Natural killer cell treated with Interleukin-12 subunit alpha and Interleukin-12 subunit beta and Interleukin-15 and Interleukin-18, amount 100 ng/mL, for 72 hours (primary cell): ENCODE measurements at places on chromosomes 2 and 18. TPM values are rescaled to one million over a fixed set of nuclear protein-coding genes. Genes with fewer than 3 reads are reported as not detected.

DNA sequence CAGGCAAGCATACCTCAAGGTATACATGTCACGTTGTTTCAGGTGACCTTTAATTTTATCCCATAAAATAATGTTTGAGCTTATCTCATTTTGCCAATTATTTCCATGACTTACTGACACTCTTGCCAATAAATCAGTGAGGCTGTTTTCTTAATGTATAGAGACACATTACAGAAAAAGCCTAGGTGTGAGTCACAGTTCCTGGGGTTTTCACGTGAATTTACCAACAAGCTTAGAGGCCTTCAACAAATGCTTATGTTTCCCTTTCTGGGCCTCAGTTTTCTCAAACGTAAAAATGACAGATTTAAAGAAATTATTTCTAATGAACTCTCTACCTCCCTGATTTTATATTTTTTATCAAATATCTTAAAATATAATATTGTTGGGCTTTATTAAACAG lies 517.5 kb upstream of the SPHKAP start:
- no peak for DNase-seq

GRCh38 chr2:42124011-42124785 lies 45.0 kb upstream of the EML4 start:
- DNase-seq, result no peak

DNA sequence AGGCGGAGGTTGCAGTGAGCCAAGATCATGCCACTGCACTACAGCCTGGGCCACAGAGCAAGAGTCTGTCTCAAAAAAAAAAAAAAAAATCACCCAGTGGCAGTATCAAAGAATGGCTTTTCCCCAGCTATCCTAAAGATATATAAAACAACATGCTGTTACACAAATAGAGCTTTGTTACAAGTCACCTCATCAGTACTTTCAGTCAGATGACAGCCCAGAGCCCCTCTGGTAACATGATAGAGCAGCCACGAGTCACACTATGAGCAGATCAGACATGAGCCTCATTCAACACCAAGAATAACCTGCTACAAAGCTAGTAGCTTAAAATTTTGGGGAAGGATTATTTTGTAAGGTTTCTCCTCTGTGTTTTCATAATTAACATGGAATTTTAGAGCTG lies 25.2 kb downstream of the PDE11A start:
- DNase-seq, result no peak

- DNase-seq, result no peak
Measured at GRCh38 chr18:2112435-2113045, 458.8 kb downstream of the METTL4 start.

- DNase-seq, result no peak
Measured at GRCh38 chr2:77512507-77512906, 9.7 kb downstream of the LRRTM4 start.

DNA sequence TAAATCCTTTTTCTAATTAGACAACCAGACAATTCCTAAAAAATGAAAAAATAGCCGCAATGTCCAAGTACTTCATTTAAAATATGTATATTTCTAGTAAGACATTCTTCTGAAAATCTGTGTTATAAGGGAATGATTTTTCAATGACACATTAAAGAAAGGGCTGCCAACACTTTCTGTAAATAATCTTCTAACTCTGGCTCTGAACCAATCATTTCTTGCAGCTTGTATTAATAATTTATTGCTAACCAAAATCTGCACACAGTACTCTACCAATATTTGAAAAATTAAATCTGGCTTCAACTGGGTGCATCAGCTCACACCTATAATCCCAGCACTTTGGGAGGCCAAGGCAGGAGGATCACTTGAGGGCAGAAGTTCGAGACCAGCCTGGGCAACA lies 8.3 kb downstream of the NFU1 start:
- DNase-seq, result no peak

- no peak for DNase-seq
Measured at GRCh38 chr2:30421604-30422443, 25.2 kb upstream of the LCLAT1 start.

DNA sequence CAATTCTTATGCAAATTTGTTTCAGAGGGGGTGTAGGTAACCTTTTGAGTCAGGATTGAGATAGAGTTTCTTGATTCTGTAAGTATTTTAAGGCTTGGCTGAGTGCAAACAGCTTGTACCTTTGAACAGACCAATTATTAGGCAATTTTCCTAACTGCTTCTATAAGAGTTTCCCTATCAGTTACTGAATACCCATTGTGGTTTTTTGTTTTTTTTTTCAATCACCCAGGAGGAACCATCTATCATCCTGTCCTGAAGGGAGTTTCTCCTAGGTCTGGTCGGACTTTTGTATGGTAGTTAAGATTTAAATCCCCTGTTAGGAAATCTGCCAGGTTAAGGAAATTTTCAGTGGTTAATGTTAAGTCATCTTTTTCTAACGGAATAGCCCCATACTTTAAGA lies 319.4 kb upstream of the SLC39A10 start:
- no peak for DNase-seq

DNA sequence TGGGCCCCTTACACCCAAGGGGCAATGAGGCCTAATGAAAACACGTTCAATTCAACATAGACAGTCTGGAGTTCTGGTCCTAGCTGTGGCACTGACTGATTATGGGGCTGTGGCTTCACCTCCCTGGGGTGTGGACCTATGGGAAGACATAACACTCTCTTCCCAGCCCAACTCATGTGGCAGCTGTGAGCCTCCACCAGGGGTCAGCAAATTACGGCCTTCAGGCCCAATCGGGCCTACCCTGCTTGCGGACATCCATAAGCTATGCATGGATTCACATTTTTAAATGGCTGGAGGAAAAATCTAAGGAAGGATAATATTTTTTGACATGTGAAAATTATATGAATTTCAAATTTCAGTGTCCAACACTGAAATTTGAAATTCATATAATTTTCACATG lies 101.3 kb downstream of the LOXHD1 start:
- no peak for DNase-seq

DNA sequence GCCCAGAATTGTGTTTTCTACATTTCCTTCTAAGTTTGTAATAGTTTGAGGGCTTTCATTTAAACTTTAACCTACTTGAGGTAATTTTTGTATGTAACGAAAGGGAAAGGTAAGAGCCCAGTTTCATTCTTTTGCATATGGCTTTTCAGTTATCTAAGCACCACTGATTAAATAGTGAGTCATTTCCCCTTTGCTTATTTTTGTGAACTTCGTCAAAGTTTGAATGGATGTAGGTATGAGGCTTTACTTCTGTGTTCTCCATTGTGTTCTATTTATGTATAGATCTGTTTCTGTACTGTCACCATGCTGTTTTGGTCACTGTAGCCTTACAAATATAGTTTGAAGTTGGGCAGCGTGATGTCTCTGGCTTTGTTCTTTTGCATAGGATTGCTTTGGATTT lies 944.8 kb upstream of the CNTNAP5 start:
- DNase-seq, result no peak

- no peak for DNase-seq
Measured at GRCh38 chr18:76315722-76316230, 179.3 kb downstream of the ZNF516 start.

- no peak for DNase-seq
Measured at GRCh38 chr2:98160554-98160953, 73.6 kb downstream of the VWA3B start.

GRCh38 chr18:23593720-23594119 lies 7.4 kb upstream of the NPC1 start:
- DNase-seq, result no peak

DNA sequence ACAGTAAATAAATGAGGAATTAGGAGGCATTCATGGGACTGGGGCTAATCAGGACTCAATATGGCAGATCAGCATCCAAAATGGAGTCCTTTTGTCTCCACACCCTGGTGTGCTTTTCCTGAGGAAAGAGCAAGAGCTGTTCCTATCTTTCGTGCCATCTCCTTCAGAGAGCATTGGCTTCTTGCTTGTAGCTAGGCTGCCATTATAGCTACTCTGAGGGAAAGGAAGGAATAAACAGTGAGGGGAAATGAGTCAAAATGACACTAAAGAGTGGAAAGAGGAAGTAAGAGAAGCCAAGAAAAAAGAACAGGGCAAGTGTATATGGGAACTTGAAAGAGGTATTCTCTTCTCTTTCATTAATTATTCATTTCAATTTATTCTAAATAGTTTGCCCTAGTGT lies 8.4 kb upstream of the NMI start:
- no peak for DNase-seq

DNA sequence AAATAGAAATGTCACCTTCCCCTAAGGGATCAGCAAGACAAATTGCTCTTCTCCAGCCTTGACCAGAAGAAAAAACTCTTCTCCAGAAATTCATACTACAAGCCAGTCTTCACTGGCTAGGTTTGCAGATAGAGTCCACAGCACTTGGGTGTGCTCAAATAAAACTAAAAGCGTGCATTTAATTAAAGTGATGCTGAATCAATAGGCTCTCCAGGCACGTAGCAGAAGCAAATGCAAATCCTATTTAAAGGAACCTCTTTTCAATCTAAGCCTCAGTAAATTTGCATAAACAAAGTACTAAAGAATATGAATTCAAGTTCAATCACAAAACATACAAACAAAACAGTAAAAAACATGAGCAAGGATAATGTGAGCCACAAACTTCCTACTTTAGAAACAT lies 744.4 kb upstream of the FANCL start:
- DNase-seq, result no peak

DNA sequence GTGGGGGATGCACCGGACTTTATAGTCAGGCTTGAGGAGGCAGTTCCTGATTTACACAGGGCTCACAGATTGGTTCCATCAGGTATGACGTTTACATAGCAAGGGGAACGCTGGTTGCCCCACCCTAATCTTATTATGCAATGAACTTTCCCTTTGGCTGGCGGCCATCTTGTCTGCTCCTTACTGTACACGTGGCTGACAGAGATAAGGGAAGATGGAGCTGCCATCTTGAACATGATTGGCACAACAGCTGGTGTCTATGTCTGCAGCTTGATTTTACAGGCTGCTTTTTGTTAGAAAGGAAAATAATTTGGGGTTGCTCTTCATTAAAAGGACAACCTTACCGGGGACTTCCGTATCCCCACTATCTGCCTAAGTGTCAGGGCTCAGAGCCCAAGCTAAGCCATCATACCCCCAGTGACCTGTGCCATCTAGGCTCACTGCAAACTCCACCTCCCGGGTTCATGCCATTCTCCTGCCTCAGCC lies 33.5 kb upstream of the ATG16L1 start:
- DNase-seq, result no peak

DNA sequence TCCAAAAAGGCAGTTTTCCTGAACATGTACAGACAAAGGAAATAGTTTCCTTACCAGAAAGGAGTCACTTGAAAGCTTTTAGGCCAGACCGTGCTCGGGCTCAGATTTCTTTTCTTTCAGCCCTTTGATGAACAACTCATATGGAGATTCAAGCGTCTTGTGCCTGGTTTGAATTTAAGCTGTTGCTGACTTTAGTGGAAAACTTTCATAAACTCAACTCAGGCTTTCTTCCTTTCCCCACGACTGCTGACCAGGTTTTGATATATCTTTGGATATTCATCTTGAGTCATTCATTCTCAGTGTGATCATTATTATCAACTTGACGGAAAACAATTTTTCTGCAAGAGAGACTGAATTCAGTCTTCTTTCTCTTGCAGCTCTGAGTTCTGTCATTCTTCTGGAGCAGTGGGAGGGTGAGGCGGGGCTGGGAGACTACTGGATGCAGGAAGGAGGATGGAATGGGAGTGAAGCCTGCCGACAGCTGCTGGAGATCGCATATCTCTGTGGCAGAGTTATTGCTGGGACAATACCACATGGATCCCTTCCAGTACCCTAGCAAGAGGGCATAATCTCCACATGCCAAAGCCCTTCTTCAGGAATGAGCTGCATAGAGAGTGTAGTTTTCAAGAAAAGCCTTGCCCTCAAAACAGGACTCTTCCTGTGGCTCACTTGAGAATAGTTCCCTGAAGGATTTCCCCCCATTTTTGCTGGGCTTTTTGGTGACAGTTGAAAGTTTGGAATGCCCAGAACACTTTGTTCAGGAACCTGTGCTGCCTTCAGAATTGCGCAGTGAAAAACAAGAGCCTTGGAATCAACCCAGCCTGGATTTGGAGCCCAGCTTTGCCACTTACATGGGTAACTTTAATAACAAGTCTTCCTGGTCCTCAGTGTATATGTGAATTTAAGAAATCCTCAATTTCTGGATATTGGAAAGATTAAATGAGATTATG lies 364.4 kb downstream of the ZNF521 start:
- no peak for DNase-seq

VAMP8 gene
- 160 TPM for total RNA-seq

LAMA1 gene
- total RNA-seq, result not detected

COL4A3 gene
- total RNA-seq, result 0.22 TPM

CCDC148 gene
- not detected for total RNA-seq

IL36G gene
- total RNA-seq, result not detected

SCYGR4 gene
- not detected for total RNA-seq
